ENCODE measurements at places on chromosomes 16 and 17.
A peak's percentile ranks its signal among the peaks of the same experiment; 100 is the strongest.

GRCh38 chr17:48908853-48909394, 717 bp downstream of the UBE2Z start:
- peak; percentile 25 for DNase-seq

- DNase-seq = no peak
These were observed 5.2 kb upstream of the PLLP start for GRCh38 chr16:57289391-57290257.

GRCh38 chr16:85029981-85030401, 2.4 kb downstream of the KIAA0513 start:
- DNase-seq = no peak

DNA sequence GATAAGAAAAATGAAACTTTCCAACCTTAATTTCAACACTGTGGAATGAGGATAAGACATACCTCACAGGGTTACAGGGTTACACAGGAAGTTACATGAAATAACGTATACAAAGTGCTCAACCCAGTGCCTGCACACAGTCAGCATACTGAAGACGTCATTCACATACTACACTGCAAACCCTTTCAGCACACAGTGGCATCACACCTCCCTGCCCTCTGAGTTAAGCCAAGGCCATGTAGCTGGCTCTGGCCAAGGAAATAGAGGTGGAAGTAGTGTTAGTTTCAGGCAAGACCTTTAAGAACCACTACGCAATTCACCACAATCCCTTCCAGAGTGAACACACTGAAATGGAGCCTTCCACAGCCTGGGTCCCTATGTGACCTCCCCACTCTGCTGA, 46.6 kb upstream of the GSG1L start:
- no peak for DNase-seq

DNA sequence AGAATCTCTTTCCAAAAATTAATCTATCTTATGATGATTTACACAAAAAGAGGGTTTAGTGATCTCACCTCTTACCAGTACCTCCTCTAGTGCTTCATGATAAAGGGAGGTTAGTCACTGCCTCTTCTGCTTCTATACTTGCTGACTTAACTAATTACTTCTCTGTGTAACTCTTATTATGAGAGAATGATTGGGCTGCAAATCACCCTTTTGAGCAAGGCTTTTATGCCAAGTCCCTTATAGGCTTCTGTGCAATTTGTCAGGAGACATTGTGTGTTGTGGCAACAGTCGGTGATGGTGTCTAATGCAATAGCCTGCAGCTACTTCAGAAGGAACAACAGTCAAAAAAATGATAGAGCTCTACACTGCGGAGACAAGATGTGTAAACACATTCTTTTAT, 1568.1 kb upstream of the GOT2 start:
- no peak for DNase-seq

DNA sequence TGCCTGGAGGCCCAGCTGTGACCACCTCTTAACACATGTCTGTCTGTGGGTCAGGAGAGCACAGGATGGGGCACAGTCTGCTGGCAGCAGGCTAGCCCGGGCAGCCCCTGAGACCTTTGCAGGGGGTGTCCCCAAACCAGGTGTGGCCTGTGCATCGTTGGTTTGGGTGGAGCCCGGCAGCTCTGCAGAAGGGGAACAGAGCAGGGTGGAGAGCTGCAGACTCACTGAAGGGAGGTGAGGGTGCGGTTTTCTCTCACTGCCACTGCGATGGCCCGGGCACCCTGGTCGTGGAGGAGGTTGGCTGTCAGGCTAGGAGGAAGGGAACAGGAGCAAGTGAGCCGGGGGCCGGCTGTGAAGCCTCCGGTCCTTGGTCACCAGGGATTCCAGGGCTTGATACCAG, 28.8 kb downstream of the NLRC3 start:
- no peak for DNase-seq

GRCh38 chr17:56973520-56973919, 4.4 kb upstream of the SCPEP1 start:
- no peak for DNase-seq

DNA sequence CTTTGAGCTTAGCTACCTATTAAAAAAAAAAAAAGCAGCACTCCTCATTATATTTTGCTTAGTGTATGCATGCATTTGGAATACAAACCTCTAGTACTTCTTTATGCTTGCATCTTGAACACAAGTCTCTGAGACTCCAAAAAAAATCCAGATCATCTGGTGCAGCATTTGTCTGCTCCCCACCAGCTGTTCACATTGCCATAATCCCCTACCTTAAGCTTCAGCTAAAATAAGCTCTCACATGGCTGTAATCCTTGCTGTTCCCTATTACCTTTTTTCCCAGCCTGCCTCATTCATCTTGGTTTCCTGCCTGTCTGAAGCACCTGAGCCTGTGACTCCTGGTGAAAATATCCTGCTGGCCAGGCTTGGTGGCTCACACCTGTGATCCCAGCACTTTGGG, 7.5 kb upstream of the NFATC2IP start:
- DNase-seq = no peak

GRCh38 chr16:64287655-64288528, 834.0 kb downstream of the CDH11 start:
- DNase-seq = no peak

- no peak for DNase-seq
These were observed 135.8 kb upstream of the CPHXL start for GRCh38 chr16:75862098-75862386.

GRCh38 chr16:21603928-21604327, 4.6 kb downstream of the METTL9 start:
- no peak for DNase-seq

DNA sequence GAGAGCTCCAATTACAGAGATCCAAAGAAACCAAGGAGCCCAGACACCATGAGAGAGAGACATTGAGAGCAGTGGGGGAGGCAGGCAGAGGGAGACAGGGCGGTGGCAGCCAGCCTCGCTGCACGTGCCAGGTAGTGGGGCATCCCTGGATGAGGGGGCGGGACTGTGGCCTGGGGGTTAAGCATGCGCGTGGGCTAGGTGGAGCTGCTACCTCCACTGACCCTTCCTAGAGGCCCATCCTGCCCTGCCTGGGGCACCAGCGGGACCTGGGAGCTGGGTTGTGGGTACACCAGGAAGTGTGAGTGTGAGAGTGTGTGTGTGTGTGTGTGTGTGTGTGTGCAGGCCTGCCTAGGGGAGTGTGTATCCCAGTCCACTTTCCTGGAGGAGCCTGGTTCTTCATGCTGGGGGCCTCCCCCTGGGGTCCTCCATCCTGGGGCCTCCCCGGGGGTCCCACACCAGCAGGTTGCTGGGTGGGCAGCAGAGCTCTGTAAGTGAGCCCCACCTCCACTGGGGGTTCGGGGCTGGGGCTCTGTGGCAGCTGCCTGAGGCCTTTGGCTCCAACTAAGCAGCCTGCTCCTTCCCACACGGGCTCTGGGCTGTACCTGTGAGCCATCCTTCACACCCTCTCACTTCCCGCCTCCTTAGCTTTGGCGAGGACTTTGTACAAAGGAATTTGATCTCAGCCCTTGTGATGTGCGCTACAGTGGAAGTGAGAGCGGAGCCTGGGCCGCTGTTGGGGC, 127.4 kb downstream of the IRF8 start:
- no peak for DNase-seq

DNA sequence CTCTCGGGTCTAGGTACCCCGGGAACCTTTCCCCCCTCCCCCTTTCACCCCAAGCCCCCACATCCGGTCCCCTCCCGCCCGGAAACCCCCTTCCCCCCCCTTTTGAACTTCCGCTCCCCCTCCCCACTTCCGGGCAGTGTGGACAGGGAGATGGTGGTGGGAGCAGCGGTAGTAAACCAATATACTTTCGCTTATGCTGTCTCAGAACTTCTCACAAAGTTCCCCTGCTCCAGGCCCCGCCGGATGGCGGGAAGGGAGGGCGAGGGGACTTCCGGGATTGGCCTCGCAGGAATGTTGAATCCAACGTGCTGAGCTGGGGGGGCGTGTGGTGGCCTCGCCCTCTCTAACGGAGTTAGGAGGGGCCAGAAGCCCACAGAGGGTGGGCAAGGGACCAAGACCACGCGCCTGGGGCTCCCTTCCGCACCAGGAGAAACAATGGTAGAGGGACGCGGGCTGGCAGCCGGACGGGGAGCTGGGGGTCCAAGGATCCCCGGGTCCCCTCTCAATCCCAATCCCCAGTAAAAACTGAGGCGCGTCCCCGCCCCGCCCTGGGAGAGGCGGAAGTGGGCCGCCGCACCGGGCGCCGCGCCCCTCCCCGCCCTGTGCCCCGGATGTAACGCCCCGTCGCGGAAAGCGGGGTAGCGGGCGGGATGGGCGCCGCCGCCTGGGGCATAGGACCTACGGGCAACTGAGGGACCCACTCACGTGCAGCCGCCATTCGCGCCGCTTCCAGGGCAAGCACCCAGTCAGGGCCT, 742 bp downstream of the PFN1 start:
- DNase-seq = no peak

DNA sequence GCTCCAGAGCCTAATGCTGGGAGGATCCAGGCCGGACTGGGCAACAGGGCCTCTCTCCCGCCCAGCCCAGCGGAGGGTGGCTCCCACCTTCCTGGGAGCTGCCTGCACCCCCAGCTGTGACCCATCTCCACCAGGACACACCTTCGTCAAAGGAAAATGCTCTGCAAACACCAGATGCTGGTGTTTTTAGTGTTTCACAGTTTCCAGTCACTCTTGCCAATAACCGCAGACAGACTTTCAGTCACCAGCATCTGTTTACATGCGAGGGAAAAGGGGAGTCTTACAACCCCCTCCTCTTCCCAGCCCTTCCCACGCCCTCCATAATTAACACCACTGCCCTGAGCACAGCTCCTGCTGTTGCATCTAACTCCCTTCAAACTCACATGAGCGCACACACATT, 25.3 kb downstream of the KLHDC4 start:
- no peak for DNase-seq

GRCh38 chr17:56152874-56153602, at the start of gene ANKFN1:
Gene ANKFN1, plus strand, starts transcription at chr17:56153475. Its CDS starts 59,193 bp downstream, at chr17:56212668.
- DNase-seq = no peak

DNA sequence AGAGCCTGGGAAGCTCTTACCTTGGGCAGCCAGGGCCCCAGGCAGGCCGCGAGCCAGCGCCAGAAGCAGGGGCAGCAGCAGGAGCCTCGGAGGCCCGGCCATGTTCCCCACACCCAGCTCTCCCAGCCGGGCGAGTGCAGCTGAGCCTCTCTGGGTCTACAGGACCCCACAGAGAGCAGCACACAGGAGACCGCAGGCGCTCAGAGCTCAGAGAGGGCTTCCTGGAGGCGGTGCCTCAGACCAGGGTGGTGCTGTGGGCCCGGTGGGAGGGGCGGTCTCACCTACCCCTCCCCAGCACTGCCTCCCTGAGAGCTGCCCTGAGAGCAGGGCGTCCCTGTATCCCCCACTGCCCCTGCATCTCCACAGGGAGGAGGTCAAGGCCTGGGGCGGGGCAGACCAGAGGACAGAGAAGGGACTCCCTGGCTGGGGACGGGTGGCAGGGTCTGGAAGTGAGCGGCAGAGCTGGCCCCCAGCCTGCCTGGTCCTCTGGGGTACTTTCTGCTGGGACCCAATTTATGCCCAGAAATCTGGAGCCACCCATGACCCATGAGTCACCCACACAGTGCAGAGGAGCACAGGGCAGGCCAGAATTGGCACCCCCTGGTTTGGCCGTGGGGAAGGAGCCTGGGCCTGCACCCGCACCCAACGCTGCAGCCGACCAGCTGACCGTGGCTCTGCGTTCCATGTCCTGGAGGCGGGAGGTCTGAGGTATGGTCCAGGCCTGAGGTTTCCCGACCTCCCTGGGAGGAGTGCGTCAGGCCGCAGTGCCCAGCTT, at the start of gene CD7:
TSS of gene CD7 (minus strand) at position 215 of the 775 bp plus-strand sequence. CDS start at position 102, 113 bp downstream.
- DNase-seq = no peak

DNA sequence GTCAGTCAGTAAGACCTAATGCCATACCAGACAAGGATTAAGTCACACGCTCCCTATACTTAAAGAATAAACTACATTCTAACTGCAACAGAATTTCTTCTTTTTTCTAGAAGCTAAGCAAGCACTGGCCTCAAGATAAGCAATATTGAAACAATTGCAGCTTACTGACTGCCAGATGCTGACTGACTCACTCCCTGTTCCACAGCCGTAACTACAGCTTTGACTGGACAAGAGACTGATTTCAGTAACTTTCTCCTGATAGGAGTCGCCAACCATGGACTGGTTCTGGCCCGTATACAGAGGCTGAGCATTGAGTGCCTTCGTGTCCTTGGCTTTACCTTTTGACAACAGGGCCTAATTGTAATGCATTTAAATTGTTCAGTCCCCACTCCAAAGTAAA, 67.9 kb downstream of the TRIM37 start:
- no peak for DNase-seq

DNA sequence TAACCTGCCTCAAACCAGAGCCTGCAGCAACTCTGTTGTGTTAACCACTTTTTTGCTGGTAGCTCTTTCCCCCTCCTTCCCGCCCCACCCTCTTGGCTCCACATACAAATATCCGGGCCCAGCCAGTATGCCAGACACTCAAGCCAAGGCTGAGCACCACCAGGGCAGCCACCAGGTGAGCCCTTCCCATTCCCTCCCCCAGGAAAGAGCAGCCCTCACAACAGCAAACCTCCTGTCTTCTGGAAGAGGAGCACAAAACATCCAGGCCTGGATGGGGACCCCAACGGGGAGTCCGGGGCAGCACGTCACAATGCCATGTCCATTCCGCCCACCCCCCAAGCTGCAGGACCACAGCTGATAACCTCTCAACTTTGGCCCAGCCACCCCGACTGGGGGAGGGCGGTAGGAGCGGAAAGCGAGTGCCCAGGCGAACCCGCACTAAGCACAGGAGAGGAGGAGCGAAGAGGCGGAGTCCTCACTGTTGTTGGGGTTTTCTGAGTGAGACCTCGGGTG, 757 bp downstream of the ORMDL3 start:
- DNase-seq = no peak

- no peak for DNase-seq
These were observed 435 bp downstream of the RPRML start for GRCh38 chr17:46978489-46979146.

DNA sequence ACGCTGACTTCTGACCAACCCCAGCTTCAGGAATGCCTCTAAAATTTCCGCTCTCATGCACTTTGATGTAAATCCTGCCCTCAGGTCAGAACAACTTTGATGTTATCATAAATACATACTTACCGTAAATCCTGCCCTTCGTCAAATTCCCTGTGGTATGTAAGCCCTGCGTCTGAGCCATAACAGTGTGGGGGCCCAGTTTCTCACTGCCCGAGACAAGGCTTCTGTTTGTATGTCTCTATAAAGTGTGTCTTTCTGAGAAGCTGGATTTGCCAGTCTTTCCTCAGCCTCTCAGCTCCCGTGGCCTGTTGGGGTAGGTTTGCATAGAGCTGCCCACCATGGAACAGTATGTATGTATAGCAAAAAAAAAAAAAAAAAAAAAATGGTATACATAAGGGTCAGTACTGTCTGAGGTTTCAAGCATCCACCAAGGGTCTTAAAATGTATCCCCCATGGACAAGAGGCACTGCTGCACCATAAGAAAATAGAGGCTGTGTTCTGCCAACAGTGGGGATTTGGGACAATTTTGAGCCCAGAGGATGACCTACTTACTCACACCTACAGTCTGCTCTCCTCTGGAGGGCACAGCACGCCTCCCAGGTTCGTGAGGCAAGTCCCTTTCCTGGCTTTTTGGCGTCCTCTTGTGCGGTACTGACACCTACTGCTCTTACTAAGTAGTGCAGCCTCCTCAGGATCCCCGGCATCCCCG, 17.5 kb downstream of the PRMT7 start:
- peak; percentile 20 for DNase-seq

DNA sequence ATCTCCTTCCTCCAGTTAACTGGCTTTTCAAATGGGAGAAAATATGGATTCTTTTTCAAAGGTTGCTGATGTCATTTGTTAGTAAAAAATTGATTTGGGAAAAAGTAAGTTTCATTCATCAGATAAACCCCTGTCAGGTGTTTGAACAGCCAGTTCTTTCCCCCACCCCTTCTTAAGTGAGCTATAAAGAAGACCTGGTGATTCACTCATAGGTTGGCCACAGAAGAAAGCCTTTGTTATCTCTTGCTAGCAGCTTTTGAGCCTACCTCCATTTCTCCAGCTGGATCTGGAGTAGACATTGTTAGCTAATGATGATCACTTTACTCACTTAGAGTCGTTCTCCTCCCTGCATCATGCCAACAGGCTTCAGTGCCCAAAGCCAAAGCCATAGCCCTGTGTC, 63.0 kb downstream of the NLK start:
- DNase-seq = no peak

All from NCI-H2029 treated with DMSO at 0.1 percent for 48 hours (cell line).